ENCODE measurements at places on chromosomes 2 and 18. TPM values are rescaled to one million over a fixed set of nuclear protein-coding genes. Genes with fewer than 3 reads are reported as not detected.

Gene ZNF24
- 31.5 TPM for total RNA-seq

Gene GKN1
- not detected for total RNA-seq

Gene KCMF1
- total RNA-seq = 34.6 TPM

Gene DNAJC5G
- not detected for total RNA-seq

Gene ADI1
- 204 TPM for total RNA-seq

Gene MSTN
- total RNA-seq = not detected

Gene HOXD4
- not detected for total RNA-seq

Gene SERPINB11
- total RNA-seq = not detected

Gene C2orf49
- 6.2 TPM for total RNA-seq

Gene HOXD8
- 0.74 TPM for total RNA-seq

Gene AGXT
- total RNA-seq = 1,833 TPM

Gene MAP3K19
- not detected for total RNA-seq

Gene IL37
- total RNA-seq = not detected

Gene UPP2
- total RNA-seq = 0.53 TPM

Gene SFTPB
- total RNA-seq = 0.68 TPM

Gene RNF103
- 37.6 TPM for total RNA-seq

Gene CFC1
- total RNA-seq = not detected

Gene RSAD2
- total RNA-seq = 0.37 TPM

Gene BOLL
- total RNA-seq = not detected

Gene MPP4
- not detected for total RNA-seq

Gene POTEC
- not detected for total RNA-seq

Gene CEBPZ
- 13.6 TPM for total RNA-seq

Gene SLC23A3
- total RNA-seq = 4.9 TPM

Gene IHH
- total RNA-seq = 1.4 TPM

Gene FAM237A
- total RNA-seq = not detected

Gene SPC25
- 0.60 TPM for total RNA-seq

Gene SLC14A1
- total RNA-seq = 0.49 TPM

Gene GALNT13
- not detected for total RNA-seq

Gene IL1A
- total RNA-seq = not detected

Gene ZNF804A
- total RNA-seq = not detected

Gene SH3RF3
- total RNA-seq = 0.90 TPM

Gene LRP2
- 0.51 TPM for total RNA-seq

Gene PDCD1
- not detected for total RNA-seq

Gene CXXC1
- total RNA-seq = 26.4 TPM

Gene UGGT1
- total RNA-seq = 90.2 TPM

Gene MSH6
- 34.6 TPM for total RNA-seq

Gene HOXD13
- not detected for total RNA-seq

All from right lobe of liver (tissue), 6 donors.